ENCODE measurements at places on chromosomes 16 and 17.
A peak's percentile ranks its signal among the peaks of the same experiment; 100 is the strongest.

DNA sequence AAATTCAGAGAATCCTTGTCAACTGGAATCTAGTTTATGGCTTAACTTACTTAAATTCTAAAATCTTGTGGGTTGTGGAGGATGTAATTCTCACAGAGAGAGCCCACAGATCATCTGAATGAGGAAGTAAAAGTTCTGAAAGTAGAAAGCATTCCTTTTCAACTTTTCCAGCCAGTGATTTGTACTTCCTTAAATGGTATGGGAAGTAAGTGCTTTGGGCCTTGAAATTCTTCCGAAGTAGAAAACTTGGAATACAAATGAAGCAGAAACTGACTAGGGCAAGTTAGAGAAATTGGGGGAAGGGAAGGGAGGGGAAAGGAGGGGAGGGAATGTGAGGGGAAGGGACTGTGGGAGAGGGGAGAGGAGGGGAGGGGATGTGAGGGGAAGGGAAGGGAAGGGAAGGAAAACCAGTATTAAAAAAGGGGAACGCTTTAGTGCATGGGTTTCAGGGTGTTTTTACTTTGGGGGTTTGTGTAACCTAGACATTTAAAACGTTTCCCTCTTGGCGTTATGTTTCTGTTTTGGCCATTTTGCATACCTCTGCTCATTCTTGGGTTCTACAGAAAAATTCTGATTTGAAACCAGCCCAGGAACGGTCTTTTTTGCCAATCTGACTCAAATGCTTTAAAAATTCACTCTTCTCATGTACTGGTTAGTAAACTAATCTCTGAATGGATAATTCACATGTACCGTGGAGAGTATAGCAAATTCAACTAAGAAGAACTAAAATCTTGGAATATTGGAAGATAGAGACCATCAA lies 15.5 kb upstream of the SNTB2 start:
- peak; percentile 27 for DNase-seq

GRCh38 chr16:27780468-27781194 lies 230.7 kb downstream of the KATNIP start:
- no peak for DNase-seq

DNA sequence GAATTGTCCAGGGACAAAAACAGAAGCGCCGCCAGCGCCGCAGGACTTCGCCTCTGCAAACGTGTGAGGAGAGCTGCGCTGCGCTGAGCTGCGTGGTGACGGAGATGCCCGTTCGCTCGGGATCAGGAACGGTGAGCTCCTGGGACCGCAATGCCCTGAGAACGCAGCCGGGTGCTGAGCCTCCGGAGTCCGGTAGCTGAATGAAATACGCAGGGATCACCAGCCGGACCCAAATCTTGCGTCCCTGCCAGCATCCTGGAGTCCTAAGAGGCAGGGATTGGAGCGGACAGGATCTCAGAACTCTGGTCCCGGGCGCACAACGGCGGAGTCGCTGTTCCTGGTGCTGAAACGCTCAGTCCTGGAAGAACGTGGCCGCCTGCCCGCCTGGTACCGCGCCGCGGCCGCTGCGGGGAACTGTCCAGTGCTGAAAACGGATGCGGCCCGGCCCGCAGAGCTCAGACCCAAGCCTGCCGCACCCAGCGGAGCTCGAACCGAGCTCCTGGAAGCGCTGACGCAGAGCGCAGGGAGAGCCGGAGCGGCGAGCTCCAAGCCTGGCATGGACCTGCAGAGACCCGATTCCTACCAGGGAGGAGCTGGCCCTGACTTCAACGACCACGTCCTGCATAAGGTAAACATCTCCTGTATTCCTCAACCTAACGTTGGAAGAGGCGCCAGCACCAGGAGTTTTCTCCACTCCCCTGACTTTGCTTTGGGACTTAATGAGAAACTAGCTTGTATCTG lies 41.5 kb downstream of the CD300LF start:
- no peak for DNase-seq

- DNase-seq: no peak
Observed at GRCh38 chr17:81350320-81350890, 44.9 kb upstream of the BAHCC1 start.

GRCh38 chr16:12482455-12483220 lies 321.0 kb downstream of the CPPED1 start:
- DNase-seq: no peak

DNA sequence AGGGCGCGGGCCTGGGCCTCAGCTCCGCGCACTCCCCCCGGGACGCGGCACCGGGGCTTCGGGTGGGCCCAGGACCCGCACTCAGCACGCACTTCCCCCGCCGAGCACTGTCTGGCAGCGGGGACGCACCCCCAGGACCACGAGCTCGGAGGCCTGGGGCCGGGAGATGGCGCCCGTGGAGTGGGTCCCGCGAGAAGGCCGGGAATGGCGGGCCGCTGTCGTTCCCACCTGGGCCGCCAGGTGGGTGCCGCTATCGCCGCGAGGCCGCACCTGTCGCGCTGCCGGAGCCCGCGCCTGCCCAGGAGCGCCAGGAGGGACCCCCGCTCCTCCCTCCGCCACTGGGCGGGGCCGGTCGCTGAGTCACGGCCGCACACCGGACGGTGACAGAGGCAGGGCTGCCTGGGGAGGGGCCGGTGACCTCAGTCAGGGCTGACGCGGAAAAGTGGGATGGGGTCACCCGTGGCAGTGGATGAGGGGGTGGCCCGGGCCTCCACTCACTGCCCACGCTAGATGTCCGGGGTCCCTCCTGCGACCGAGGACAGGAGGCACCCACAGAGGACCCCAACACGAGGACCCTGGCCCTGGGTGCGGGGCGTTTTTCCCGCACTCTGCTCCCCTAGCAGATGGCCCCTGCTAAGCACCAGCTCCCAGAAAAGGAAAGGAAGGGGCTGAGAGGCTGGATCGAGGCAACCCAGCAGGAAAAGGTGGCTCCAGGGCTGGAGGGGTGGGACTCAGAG lies 6.9 kb upstream of the ACTG1 start:
- no peak for DNase-seq

DNA sequence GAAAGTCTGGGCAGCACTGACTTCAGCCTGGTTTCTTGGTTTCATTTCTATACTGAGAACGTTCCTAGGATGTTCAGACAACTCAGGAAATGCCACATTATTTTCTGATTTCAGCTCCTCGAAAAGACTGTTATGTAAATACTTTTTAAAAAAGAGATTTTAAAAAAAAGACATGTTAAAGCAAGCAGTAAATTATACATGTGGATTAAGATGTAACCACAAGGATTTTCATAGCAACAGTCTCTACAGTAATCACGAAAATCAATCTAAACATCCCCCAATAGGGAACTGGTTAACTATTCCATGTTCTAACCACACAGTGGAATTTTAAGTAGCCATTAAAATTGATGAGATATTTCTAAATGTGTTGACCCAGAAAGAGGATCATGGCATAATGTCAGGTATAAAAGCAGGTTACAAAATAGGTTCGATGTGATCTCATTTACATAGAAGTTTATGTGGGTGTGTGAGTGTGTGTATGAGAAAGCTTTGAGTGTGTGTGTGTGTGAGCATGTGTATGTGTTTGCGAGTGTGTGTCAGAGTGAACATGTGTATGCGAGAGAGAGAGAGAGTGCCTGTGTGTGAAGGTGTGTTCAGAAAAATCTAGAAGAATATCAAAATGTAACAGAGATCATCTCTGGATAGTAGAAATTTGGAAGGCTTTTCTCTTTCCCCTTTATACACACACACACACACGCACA lies 63.0 kb upstream of the ERCC4 start:
- no peak for DNase-seq

DNA sequence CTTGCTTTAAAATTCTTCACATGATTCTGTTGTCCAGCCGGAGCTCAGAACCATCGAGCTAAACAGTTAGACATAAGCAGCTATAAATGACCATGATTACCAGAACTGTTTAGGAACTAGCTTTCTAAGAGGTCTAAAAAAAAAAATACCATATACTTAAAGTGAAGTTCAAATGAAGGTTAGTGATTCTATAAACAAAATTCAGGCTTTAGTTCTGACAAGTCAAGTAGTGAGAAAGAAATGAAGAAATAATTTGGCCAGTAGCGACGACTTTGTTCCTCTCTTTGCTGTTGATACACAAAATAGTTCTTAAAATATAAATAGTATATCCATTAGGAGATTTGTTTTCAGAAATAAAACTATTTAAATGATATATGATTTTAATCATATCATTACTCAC lies 27.7 kb downstream of the ABCA8 start:
- DNase-seq: no peak

DNA sequence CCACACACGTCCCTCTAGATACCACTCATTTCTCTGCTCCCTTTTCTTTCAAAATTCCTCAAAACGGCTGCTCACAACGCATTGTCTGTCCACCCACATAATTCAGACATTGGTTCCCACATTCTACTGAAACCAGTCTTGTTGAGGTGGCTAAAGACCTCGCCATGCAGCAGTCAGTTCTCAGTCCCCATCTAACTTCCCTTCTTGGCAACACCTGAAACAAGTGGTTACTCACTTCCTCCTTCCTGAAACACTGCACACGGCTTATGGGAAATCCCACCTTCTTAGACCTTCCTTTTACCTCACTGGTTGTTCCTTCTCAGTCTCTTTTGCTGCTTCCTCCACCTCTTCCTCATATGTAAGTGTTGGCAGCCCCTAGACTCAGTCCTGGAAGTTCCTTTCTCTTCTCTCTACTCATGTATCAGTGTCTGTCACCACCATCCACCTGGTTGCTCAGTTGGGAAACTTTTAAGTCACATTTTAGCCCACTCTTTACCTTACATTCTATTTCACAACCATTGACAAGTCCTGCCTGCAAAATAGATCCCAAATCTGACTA lies 277.1 kb downstream of the CEP112 start:
- DNase-seq: no peak

DNA sequence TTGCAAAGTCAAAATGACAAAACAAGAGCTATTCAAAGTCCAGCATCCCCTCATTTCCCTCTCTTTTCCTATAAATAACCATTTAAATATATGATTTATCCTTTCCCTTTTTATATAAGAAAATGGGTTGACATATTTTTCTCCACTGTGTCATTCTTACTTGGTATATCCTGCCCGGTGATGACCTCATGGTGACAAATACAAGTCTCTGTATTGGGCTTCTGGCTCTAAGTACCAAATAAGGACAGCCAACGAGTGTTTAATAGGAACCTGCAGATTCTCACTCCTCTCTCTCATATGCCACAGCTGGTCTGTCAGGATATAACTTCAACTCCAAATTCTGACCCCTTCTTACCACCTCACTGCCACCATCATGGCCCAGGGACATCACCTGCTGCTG lies 25.5 kb upstream of the CBLN1 start:
- no peak for DNase-seq

DNA sequence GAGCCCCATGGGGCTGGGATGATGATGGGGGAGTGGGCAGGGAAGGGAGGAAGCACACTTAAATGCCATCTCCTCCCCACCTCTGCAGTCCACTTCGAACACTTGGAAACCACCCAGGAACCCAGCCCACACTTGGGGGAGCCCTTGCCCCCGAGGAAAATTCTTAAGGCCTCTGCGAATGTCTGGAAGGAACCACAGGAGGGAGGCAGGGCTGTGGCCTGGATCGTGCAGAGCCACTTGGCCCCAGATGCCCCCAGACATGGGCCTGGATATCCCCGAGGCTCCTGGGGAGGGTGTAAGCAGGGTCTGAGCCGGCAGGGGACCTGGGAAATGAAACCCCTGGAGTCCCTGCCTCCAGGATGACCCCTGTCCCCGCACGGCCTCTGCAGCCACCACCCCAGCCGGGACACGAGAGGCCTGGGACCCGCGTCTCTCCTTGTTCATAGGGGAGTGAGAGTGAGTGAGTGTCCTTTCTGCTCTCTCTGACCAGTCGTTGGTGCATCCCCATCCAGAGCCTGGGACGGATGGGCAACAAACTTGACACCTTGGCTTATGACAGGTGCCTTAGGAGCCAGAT lies 11.8 kb upstream of the MTSS2 start:
- no peak for DNase-seq

DNA sequence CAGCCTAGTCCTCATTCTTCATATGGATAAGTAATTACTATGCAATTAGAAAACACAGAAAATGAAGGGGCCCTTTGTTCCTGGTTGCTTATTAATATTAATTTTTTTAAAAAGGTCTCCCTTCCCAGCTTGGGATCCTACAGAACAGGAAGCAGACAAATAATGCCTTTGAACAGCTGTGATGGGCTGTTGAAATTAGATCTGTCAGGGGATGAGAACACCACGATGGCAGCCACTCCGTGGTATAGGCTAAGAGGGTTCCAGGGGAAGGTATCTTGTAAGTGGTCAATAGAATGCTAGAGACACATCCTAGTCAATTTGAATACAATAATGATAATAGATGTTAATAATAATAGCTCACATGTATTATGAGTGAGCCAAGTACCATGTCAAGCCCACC lies 83.1 kb downstream of the CCDC182 start:
- DNase-seq: no peak

- DNase-seq: peak; percentile 12
Observed at GRCh38 chr16:54487933-54488332, 201.3 kb upstream of the IRX3 start.

GRCh38 chr16:10256784-10257641 lies 74.8 kb upstream of the GRIN2A start:
- DNase-seq: peak; percentile 32

GRCh38 chr16:79409978-79410377 lies 190.6 kb downstream of the MAF start:
- DNase-seq: no peak

DNA sequence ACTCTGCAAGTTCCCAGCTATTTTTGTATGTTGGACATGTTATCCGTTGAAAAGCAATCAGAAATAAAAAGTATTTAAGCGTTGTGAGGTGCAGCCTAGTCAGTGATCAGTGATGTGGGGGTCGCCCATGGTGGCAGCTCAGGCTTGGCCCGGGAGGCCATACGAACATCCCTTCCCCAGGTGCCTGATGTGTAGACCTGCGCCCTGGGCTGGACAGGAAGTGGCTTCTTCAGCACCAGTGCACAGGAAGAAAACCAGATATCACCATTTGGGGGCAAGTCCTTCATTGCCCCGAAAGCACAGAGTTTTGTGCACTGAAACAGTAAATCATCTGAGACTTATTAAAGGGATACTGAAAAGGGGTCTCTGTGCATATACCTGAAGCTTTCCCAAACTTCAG lies 98.9 kb downstream of the SOCS1 start:
- DNase-seq: no peak

GRCh38 chr17:56849131-56849530 lies 15.2 kb downstream of the DGKE start:
- DNase-seq: no peak

DNA sequence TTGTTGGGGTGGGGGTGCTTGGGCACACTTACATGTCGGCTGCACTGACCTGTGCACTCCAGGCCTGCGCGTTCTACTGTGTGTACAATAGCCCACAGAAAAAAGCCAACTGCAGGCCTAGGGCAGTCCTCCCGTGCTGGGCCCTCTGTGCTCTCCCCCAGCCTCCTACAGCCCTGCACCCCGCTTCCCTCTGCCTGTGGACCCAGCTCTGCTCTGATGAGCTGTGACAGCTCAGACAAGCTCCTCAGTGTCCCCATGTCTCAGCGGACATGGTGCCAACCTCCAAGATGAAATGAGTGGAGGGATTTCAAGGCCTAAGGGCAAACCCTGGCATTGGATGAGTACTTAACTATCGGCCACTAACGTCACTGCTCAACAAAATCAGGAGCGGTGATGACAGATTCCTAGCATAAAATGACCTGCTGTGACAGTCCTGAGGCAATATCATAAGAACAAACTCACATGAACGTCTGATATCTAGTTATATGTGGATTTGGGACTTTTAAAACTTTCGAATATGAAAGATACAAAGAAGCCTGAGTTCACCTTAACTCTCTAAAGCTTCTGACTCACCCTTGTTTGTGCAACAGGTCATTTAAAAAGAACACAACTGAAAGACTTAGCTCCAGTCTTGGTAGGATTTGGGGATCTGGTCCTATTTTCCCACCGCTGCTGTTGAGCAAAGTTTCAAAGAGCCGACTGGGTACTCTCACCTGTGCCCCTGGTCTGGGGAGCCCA lies 34.7 kb downstream of the CCDC57 start:
- no peak for DNase-seq

All from globus pallidus (tissue), 1 donor.